ENCODE measurements at places on chromosomes 12 and 14. TPM values are rescaled to one million over a fixed set of nuclear protein-coding genes. Genes with fewer than 3 reads are reported as not detected.

MORN3 gene
- total RNA-seq = 0.25 TPM

CLEC6A gene
- not detected for total RNA-seq

NELL2 gene
- 0.25 TPM for total RNA-seq

ZFYVE21 gene
- 27.6 TPM for total RNA-seq

PLCZ1 gene
- not detected for total RNA-seq

CACNB3 gene
- 7.6 TPM for total RNA-seq

GLT8D2 gene
- total RNA-seq = 6.0 TPM

PIP4P1 gene
- total RNA-seq = 23.8 TPM

EPYC gene
- total RNA-seq = 0.17 TPM

OR6C2 gene
- not detected for total RNA-seq

FOXG1 gene
- 16.7 TPM for total RNA-seq

FAM90A1 gene
- total RNA-seq = not detected

PTPN6 gene
- 0.39 TPM for total RNA-seq

CDCA4 gene
- 40.5 TPM for total RNA-seq

PMEL gene
- 0.54 TPM for total RNA-seq

RAD9B gene
- total RNA-seq = 0.47 TPM

BAG5 gene
- 18.6 TPM for total RNA-seq

RNASE7 gene
- not detected for total RNA-seq

POTEG gene
- not detected for total RNA-seq

KCNK10 gene
- not detected for total RNA-seq

RIMBP2 gene
- 0.47 TPM for total RNA-seq

CLEC7A gene
- total RNA-seq = 40.5 TPM

SLC7A7 gene
- total RNA-seq = 3.6 TPM

SLC17A8 gene
- not detected for total RNA-seq

RFLNA gene
- total RNA-seq = 2.4 TPM

KRT6C gene
- total RNA-seq = not detected

DBX2 gene
- total RNA-seq = not detected

C12orf56 gene
- not detected for total RNA-seq

IRAK3 gene
- 0.02 TPM for total RNA-seq

CPM gene
- 26.0 TPM for total RNA-seq

KLRK1 gene
- not detected for total RNA-seq

C3AR1 gene
- total RNA-seq = 0.47 TPM

NPAS3 gene
- total RNA-seq = 2.7 TPM

CPNE6 gene
- not detected for total RNA-seq

TTLL5 gene
- total RNA-seq = 31.0 TPM

TTC8 gene
- total RNA-seq = 19.0 TPM

SNW1 gene
- total RNA-seq = 65.0 TPM

COL2A1 gene
- not detected for total RNA-seq

NGB gene
- total RNA-seq = not detected

KRT71 gene
- total RNA-seq = not detected

PLEK2 gene
- total RNA-seq = not detected

LPAR5 gene
- total RNA-seq = 0.27 TPM

LRP1 gene
- 24.9 TPM for total RNA-seq
